NCI-H2081 treated with DMSO at 0.1 percent for 48 hours (cell line): ENCODE measurements at places on chromosomes 1 and 21.

GRCh38 chr1:220353229-220354012 is 81.2 kb upstream of the RAB3GAP2 start:
- DNase-seq: no peak

DNA sequence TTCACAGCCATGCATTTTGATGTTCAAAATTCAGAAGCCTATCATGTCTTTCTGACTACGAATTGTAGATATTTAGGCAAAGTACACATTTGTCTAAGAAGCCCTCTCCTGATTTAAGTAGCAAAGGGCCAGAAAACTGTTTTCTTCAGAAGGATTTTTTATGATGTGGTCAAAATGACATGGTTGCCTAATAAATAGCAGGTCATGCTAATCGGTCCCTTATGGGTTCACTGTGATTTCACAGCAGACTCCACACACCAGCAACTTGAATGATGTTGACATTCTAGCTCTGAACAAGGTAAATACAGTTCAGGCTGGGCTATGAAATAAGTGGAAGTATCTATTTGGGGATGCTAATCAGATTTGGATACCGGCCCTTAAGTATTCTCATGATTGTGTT is 178.7 kb upstream of the DPYD start:
- no peak for DNase-seq

GRCh38 chr1:147541672-147542568 is 619 bp downstream of the BCL9 start:
- DNase-seq: no peak

DNA sequence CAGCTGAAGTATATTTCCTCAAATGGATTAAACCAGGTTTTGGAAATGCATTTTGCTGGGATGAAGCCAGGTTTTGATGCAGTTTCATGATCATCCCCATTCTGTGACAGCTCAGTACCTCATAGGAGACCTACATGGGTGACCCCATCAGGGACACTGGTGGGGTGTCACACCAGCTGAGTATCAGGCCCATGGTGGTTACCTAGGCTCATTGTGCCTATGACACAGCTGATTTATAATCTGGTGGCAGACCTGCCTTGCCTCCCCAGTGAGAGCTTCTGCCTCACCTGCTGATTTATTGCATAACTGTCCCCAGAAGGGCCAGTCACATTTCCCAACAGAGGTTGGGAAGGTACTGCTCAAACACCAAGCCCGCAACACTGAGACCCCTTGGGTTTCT is 3.8 kb downstream of the NCF2 start:
- no peak for DNase-seq

DNA sequence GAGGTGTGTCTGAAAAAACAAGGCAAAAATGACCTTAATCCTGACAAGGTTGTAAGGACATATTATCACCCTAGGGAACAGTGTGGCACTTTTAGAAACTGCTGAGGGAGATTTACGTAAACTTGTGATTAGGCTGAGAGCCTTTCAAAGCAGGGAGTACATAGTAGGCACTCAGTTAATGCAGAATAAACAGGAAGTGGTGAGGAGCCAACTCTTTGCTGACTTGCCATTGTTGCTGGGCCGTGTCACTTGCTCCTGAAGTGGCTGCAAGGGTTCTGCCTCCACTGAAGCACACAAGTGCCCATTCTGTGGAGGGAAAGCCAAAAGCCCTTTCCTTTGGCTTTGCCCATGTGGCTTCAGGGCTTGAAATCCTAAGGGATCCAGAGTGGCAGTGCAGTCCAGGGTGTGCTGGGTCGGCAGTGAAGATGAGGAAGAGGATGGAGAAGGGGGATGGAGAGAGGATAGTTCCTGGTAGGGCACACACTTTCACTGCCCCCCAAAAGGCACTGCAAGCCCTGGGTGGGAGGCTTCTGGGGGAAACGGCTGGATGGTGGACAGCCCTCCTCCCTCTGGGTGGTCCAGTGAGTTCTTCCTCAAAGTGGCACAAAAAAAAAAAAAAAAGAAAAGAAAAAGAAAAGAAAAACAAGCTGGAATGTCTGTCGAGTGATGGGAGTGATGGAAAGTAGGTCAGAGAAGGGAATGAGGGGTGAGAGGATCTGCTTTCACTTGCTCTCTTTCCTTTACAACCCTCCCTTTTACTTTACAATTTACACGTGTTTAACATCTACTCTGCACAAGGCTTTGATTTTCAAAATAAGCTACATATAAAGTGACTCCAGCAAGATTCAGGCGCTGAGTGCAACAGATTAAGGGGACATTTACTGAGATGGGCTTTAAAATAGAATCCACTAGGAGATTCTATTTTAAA is 13.7 kb upstream of the RHEX start:
- DNase-seq: no peak

GRCh38 chr1:91397605-91398004 is 7.0 kb downstream of the HFM1 start:
- no peak for DNase-seq

DNA sequence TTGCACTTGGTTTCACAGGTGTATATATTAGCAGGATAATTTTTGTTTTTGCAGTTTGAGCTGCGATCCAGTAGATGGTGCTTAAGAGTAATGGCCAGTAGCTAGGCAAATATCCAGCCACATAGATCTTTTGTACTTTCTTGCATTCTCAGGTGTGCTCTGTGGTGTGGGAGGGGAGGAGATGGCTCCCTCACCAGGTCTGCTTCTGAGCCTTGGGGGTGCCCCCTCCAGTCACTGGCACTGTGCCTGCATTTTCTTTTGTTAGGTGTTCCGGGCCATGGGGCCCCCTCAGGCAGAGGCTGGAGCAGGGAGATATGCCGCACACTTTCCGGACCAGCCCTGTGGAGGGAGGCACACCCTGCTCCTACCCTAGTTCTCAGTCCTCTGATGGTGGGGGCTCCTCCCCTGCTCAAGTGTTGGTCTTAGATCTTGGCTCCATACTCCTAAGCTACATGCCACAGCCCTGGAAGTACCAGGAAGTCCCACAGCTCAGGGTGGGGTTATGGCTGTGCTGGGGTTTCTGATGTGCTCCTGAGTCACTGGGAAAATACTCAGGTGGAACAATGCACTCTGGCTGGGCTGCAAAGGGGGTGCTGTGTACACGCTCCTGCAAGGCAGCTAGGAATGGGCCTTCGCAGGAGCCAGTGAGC is 197.6 kb upstream of the DMRTA2 start:
- peak; percentile 38 for DNase-seq
